Activated naive CD8-positive, alpha-beta T cell treated with anti-CD3 and anti-CD28 coated beads, Interleukin-2, amount 10 ng/mL, durations not matched to agents 7 days and 5 days (primary cell): ENCODE measurements at places on chromosomes 7 and 10.
A peak's percentile ranks its signal among the peaks of the same experiment; 100 is the strongest.

DNA sequence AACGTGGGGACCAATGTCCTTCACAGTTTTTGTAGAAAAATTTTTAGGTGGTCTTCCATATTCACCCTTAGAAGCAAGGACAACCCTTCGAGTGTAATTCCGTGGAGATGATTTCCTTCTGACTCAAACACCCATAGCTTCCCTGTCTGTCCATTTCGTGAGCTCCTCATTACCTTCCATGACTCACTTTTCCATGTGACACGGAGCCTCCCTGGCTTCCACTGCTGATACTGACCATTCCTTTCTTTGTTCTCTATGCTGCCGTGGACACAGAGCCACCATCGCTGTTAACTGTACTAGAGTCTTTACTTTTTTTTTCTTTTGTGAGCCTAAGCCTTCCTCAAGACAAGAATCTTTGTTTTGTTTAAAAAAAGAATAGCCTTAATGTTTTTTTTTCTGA, 12.5 kb upstream of the ARMS2 start:
- H3K36me3 ChIP-seq: no peaks in the 10 kb centered on the region
- H3K4me3 ChIP-seq: no peak overlapping the region
- peaks cover 2% of the 10 kb centered on the region for H3K4me1 ChIP-seq
- DNase-seq: no peak

- no peaks in the 10 kb centered on the region for H3K4me1 ChIP-seq
- H3K27ac ChIP-seq: no peak overlapping the region
- no peak for DNase-seq
- no peaks in the 10 kb centered on the region for H3K27me3 ChIP-seq
- no peaks in the 10 kb centered on the region for H3K36me3 ChIP-seq
Observed at GRCh38 chr7:83863906-83864305, 215.0 kb upstream of the SEMA3E start.

GRCh38 chr7:102836191-102836919, 76.4 kb upstream of the LRRC17 start:
- H3K4me1 ChIP-seq: peaks cover 5% of the 10 kb centered on the region

GRCh38 chr7:147412782-147413556, 1177.6 kb upstream of the C7orf33 start:
- no peak overlapping the region for H3K4me3 ChIP-seq
- DNase-seq: no peak
- H3K27ac ChIP-seq: no peak overlapping the region
- H3K4me1 ChIP-seq: no peaks in the 10 kb centered on the region
- no peaks in the 10 kb centered on the region for H3K36me3 ChIP-seq

DNA sequence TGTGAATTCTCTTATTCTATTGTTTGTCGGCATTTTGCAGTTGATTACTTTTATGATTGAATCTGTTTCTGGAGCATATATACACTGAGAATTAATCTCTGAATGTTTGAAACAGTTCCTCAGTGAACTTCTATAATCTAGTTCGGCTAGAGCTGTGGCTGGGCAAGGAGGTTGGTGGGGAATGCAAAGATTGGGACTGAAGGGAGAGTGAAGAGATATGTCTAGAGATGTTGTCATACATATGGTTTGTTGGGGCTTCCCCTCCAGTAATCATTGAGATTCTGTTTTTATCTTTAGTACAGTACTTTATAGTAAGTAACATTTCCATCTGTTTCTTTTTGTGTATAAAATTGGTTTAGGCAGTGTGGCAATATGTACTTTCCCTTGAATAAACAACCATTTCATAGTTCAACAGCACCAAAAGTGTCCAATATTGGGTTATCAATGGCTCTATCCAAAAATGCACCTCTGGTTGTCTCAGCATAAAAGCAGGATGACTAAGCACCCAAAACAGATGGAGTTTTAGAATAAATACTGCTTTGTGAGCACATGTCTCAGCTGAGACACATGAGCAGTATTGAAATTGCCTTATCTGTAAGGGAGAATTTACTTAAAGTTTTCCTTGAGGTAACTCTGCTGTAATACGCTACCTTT, 36.7 kb downstream of the WAC start:
- no peaks in the 10 kb centered on the region for H3K27me3 ChIP-seq
- no peak for DNase-seq
- H3K27ac ChIP-seq: peak overlapping the region; percentile 24
- H3K4me3 ChIP-seq: no peak overlapping the region

GRCh38 chr10:29861811-29862505, 197.4 kb downstream of the JCAD start:
- H3K27me3 ChIP-seq: peaks cover 12% of the 10 kb centered on the region
- DNase-seq: no peak
- H3K4me3 ChIP-seq: no peak overlapping the region
- H3K4me1 ChIP-seq: no peaks in the 10 kb centered on the region

GRCh38 chr10:104300002-104300735, 31.2 kb downstream of the GSTO2 start:
- DNase-seq: no peak
- peak overlapping the region; percentile 84 for H3K27ac ChIP-seq
- H3K36me3 ChIP-seq: peaks cover 14% of the 10 kb centered on the region

DNA sequence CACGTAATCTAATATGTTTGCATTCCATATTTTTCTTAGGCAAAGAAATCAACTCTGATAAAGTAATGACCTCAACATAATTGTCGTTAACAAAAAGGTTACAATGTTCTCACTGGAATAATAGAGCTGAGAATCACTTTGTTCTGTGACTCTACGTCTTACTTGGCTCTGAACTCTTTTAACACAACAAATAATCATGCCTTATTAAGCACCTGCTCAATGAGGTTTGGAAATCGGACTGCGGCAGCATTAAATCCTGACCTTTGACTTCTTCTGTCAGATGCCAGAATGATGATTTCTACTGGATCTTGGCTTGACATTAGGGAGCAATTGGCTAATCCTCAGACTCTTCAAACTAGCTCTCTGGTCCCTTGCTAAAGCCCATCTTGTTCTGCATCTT, 233.6 kb downstream of the SEMA3D start:
- H3K27me3 ChIP-seq: no peaks in the 10 kb centered on the region
- no peak overlapping the region for H3K4me3 ChIP-seq
- DNase-seq: no peak
- H3K4me1 ChIP-seq: no peaks in the 10 kb centered on the region
